ENCODE measurements at places on chromosomes 1 and 21. TPM values are rescaled to one million over a fixed set of nuclear protein-coding genes. Genes with fewer than 3 reads are reported as not detected.

The HSF2BP gene
- total RNA-seq = 1.9 TPM

The STUM gene
- total RNA-seq = not detected

- no peak overlapping the region for H3K4me3 ChIP-seq
- no peak overlapping the region for H3K27ac ChIP-seq
- DNase-seq = no peak
Measured at GRCh38 chr1:44239331-44239960, 26.2 kb downstream of the DMAP1 start.

DNA sequence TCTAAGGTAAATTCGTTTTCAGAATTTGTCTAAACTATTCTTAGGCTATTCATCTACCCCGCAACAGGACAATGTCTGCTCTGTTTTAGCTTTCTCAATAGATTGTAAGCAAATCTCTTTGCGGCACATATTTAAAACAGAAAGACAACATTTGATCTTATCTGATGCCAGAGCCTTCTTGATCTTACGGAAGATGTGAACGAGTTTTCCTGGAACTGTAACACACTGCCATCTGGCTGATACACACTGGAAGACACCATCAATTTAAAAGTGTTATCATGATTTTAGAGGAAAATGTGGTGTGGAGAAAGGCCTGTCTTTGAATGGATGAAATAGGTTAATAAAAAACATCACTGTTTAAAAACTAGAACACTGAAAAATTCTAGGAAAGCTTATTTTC lies 36.1 kb downstream of the COA6 start:
- H3K27ac ChIP-seq = peak overlapping the region; percentile 58
- no peaks in the 10 kb centered on the region for H3K27me3 ChIP-seq
- H3K4me3 ChIP-seq = peak overlapping the region; percentile 82
- H3K4me1 ChIP-seq = peaks cover 48% of the 10 kb centered on the region

- H3K36me3 ChIP-seq = no peaks in the 10 kb centered on the region
- H3K4me3 ChIP-seq = no peak overlapping the region
- DNase-seq = no peak
- H3K27ac ChIP-seq = no peak overlapping the region
- no peaks in the 10 kb centered on the region for H3K27me3 ChIP-seq
Measured at GRCh38 chr1:4022715-4023114, 122.6 kb upstream of the C1orf174 start.

The CELA3B gene
- not detected for total RNA-seq

DNA sequence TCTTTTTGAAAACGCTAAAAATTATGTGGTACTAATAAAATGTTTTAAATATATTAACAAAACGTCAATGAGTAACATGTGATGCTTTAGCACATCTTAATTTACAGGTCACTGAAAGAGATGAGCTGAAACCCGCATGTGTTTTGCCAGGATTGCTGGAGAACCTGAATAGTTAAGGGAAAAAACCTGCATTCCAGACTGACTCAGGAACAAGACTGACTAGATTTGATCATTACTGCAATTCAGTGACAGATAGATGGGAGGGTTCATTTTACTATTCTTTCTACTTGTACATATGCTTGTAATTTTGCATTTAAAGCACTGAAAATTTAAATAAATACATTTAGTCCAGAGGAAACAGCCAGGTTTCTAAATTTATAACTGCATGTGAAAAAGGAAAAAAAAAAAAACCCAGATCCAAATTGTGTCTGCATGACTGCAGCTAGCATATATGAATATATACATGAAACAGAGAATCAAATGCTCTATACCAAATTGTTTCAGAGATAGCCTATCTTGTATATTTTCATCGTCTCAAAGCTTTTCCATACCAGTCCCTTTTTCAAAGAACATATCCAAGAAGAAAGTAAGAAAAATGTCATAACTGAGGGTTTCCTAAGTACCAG lies 71.7 kb downstream of the APP start:
- no peaks in the 10 kb centered on the region for H3K4me1 ChIP-seq
- H3K27ac ChIP-seq = no peak overlapping the region
- no peak for DNase-seq
- H3K36me3 ChIP-seq = no peaks in the 10 kb centered on the region

The TNFRSF4 gene
- total RNA-seq = 268 TPM

- no peaks in the 10 kb centered on the region for H3K27me3 ChIP-seq
- H3K36me3 ChIP-seq = peaks cover 4% of the 10 kb centered on the region
- DNase-seq = no peak
- H3K27ac ChIP-seq = no peak overlapping the region
- H3K4me3 ChIP-seq = no peak overlapping the region
Measured at GRCh38 chr1:168550971-168551370, 7.2 kb upstream of the XCL2 start.

The GLMN gene
- 27.6 TPM for total RNA-seq

DNA sequence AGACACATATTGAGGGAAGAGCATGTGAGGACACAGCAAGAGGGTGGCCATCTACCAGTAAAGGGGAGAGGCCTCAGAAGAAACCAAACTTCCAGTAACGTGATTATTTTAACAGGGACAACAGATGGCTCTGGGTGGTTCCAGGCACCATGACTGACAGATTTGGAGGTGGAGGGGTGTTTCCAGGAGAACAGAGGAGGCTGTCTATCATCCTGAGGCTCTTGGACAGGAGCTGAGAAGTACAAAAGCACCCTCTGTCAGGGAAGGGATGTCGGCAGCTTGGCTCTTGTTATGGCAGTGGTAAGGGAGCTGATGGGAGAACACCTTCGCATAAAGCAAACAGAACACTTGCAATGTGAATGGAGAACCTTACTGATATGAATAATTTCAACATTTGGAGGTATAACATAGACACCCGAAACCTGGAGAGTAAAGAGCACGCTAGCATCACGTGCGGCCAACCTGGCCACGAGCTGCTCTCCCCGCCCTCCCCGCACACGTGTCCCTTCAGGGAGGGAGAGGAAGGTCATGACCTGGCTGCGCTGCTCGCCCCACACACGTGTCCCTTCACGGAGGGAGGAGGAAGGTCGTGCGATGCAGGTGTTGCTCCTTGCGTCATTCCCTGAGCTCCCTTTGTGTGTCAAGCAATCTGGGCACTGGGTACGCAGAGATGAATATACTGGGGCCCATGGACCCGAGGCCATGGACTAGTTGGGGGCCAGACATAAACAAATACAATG lies 37.5 kb upstream of the NLRP3 start:
- no peaks in the 10 kb centered on the region for H3K4me1 ChIP-seq
- H3K36me3 ChIP-seq = no peaks in the 10 kb centered on the region
- H3K27ac ChIP-seq = no peak overlapping the region
- peaks cover 13% of the 10 kb centered on the region for H3K27me3 ChIP-seq
- DNase-seq = no peak

GRCh38 chr1:208834381-208835096 lies 590.4 kb upstream of the PLXNA2 start:
- no peak for DNase-seq
- no peak overlapping the region for H3K4me3 ChIP-seq
- H3K27ac ChIP-seq = no peak overlapping the region
- H3K4me1 ChIP-seq = no peaks in the 10 kb centered on the region
- no peaks in the 10 kb centered on the region for H3K27me3 ChIP-seq

DNA sequence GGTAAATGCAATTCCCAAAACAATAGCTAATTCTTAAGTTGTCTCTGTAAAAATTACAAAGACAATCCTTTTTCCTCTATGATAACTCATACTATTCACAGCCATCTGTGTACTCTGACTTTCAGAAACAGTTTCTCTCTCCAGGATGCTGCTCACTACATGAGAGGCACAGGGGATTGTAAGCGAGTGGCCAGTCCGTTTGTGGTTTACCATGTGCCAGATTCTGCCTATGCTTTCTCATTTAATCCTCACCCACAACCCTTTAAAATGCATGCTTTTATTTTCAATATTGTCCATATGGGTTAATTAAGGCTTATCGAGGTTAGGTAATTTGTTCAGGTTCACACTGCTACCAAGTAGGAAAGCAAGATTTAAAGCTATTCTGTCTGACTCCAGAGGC lies 23.0 kb downstream of the RGS1 start:
- H3K4me1 ChIP-seq = peaks cover 37% of the 10 kb centered on the region
- DNase-seq = no peak
- H3K27me3 ChIP-seq = peaks cover 15% of the 10 kb centered on the region
- H3K27ac ChIP-seq = no peak overlapping the region
- H3K4me3 ChIP-seq = no peak overlapping the region

DNA sequence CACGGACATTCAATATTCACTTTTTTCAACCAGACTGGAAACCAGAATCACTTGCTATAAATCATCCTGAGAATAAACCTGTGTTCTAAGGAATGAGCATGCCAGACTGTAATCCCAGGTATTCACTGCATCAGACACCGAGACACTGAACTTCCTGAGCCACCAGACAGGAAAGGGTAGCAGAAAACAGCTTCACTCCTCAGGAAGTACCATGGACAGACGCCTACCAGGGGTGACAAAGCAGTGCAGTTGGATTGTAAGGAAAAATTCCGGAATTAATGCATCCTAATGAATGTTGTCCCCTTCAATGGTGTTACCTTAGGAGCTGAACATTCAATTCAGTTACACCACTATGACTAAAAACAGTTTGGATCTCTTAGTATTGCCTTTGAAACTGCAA lies 156.1 kb downstream of the PIGK start:
- DNase-seq = no peak
- no peaks in the 10 kb centered on the region for H3K27me3 ChIP-seq
- no peaks in the 10 kb centered on the region for H3K36me3 ChIP-seq
- H3K4me3 ChIP-seq = no peak overlapping the region
- H3K27ac ChIP-seq = no peak overlapping the region

- no peak overlapping the region for H3K4me3 ChIP-seq
Measured at GRCh38 chr1:113675302-113675701, 84.0 kb downstream of the PHTF1 start.

DNA sequence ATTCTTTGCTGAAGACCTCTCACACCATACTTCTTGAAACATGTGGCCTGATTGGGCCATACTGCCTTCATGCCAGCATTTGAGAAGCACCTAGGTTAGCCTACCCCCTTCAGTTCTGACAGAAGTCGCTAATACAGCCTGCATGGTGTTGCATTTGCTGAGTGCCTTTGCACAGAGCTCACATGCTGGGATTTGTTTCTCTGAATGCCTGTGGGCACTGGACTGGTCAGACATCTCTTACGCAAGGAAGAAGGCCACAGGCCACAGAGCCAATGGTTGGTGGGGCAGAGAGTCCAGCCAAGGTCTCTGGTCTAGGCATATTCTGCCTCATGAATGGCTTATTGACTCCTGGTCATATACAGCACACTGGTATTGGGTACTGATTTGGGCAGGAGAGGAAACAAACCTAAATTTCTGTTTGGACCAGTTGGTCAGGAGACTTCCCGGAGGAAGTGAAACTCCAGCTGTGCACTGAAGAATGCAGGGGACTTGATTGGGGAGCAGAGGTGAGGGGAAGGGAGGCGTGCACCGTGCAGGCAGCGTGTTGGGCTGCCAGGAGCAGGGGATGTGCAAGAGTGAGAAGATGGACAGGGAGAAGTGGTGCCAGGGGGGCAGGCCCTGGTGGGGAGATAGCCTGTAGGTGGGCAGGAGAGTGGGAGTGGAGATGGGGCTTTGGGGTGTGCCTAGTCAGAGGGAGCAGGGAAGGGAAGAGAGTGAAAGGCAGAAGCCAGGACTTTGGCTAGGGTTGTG lies 18.1 kb downstream of the URB2 start:
- DNase-seq = no peak
- H3K36me3 ChIP-seq = peaks cover 4% of the 10 kb centered on the region
- no peak overlapping the region for H3K4me3 ChIP-seq
- H3K4me1 ChIP-seq = no peaks in the 10 kb centered on the region
- no peaks in the 10 kb centered on the region for H3K27me3 ChIP-seq

The DNM3 gene
- 1.5 TPM for total RNA-seq

DNA sequence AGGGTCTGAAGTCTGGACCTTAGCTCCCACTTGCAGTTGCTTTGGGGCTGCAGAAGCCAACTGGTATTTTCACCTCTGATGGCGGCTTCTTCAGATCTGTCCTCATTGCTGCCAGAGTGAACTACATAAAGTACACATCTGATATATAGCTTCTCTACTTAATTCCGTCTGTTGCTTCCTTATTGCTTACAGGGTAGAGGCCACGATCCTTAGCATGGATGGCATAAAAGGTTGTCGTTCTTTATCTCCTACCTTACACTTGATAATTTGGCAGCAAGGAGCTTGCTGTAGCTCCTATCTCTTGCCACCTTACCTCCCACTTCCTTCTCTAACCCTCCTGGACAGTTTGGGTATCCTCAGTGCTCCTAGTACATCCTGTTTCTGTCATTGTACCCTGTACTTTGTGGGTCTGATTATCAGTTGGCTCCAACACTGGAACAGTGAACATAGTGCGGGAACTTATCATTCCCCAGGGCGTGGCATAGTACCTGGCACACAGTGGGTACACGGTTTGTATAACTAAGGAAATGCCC lies 30.9 kb upstream of the NBL1 start:
- peaks cover 24% of the 10 kb centered on the region for H3K4me1 ChIP-seq
- peaks cover 3% of the 10 kb centered on the region for H3K36me3 ChIP-seq
- no peaks in the 10 kb centered on the region for H3K27me3 ChIP-seq
- no peak overlapping the region for H3K27ac ChIP-seq
- DNase-seq = no peak

The CALML6 gene
- 1.8 TPM for total RNA-seq

The ADGRL2 gene
- total RNA-seq = not detected

DNA sequence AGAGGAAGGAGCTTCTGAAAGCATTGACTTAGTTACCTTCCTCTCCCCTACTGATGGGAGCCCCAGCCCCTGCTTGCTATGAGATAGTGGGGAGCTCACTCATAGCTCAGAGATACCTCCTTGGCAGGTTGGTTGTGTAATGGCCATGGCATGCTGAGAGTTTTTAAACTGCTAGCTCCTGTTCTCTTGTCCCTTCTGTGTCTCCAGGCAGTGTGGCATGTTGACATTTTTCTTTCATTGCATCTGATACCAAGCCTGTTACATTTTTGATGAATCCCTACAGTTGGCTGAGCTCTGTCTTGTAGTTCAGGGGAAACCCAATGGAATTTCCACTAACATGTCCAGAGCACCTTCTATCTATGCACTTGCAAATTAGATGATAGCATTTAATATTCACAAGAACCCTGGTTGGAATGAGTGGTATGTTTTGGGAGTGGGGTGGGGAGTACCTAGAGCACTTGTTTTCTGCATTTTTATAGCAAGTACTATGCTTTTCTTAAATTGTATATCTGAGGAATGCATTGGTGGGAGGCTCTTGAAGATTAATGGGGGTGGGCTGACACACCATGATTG lies 39.1 kb upstream of the EFCAB14 start:
- no peak overlapping the region for H3K27ac ChIP-seq
- H3K4me1 ChIP-seq = no peaks in the 10 kb centered on the region
- no peak overlapping the region for H3K4me3 ChIP-seq
- no peaks in the 10 kb centered on the region for H3K36me3 ChIP-seq
- peaks cover 52% of the 10 kb centered on the region for H3K27me3 ChIP-seq

The KLHDC9 gene
- total RNA-seq = 5.7 TPM
